Right renal cortex interstitium (tissue), 3 donors: ENCODE measurements at places on chromosomes 5 and 9.

DNA sequence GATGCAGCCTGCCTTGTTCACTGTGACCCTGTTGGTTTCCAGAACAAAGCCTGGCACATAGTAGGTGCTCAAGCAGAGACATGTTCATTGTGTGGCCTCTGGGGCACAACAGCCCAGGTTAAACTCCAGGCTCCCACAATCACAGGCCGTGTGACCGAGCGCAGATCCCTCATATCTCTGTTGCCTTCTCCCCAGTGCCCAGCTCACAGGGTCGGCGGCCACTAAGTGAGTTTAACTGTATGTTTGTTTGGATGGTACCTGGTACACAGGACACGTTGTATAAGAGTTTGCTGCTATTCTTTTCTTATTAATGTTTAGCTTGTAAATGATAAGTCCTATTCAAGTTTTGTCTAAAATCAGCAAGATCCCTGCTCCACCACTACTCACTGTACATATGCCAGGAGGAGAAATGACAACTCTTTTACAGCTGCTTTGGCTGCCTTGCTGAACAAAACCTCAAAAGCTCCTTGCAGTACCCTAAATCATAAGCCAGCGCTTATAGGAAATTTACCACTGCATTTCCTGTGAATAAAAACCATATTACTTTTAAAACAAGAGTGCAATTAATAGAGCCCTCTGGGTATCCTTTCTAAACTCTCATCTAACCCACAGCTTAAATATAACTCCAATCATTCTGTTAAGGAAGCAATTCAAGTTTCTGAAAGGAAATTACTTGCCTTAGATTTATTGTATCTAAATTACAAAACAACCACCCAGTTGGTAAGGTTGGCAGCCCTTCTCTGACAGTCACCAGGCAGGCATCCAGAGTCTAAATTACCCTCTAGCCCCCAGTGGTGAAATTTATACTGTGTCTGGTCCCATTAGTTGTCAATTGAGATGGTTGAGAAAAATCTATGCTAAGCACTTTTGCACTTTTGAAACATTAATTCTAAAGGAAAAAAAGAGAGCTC lies 379.4 kb downstream of the SEMA5A start:
- DNase-seq = no peak

DNA sequence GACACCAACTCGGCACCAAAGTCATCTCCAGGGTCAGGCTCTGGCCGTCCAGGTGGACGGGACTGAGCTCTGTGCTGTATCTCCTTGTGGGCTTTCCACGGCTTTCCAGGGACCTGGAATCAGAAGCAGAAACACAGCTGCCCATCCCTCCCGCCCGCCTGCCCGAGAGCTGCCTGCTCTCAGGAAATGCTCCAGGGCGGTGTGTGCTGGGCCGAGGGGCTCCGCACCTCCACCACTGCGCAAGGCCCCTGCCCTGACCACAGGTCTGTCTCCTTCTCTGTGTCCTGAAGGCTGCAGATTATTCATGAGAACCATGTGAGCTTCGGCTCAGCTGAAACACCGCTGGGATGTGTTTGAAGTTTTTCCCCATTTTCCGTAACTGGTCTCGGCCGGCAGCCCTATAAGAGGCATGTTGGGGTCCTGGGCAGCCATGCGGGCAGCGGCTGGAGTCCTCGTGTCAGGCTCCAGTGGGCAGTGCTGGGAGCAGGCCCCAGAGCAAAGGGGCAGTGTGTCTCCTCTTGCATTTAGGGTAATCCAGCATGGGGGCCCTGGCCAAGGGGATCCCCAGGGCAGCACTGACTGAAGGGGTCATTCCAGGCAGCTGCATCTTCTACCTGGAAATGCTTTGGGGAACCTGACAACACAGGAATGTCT lies 22.8 kb downstream of the NKD2 start:
- DNase-seq = no peak

DNA sequence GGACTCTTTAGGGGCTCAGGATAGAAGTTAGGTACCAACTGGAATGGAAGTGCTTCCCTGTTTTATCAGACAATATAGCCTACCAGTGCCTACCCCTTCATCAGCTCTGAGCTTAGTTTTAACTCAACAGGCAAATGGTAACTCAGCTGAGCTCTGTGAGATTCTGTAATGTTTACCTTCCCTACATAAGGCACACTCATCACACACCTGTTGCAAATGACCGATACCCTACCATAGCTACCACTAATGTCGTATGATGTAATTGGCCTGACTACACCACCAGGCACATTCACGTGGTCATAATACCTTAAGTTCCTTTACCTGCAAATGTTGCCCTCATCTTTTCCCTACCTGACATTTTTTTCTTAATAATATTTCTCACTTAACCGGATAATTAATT lies 254.8 kb downstream of the ADGRV1 start:
- no peak for DNase-seq

- no peak for DNase-seq
Measured at GRCh38 chr9:36152741-36153438, 16.3 kb upstream of the CCIN start.

- no peak for DNase-seq
Measured at GRCh38 chr5:178160176-178160575, 6.5 kb upstream of the NHP2 start.

GRCh38 chr5:36897616-36898015 lies 21.0 kb downstream of the NIPBL start:
- DNase-seq = no peak

DNA sequence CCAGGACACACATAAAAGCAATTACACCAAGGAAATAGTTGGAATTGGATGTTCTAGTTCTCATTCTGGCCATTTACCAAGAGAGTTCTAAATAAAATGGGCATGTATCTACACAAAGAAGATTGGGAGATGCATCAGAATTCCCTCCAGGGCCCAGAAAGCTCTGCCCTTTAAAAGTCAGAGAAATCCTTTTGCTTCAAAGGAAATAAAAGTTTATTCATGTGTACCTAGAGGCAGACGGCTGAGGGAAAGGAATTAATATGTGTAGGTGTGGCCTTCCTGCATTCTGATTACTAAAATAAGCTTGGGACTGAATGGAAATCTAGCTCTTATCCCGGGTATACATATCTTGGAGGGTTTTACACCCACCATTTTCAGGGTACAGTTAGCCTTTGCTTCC lies 719.4 kb downstream of the SEMA5A start:
- no peak for DNase-seq

DNA sequence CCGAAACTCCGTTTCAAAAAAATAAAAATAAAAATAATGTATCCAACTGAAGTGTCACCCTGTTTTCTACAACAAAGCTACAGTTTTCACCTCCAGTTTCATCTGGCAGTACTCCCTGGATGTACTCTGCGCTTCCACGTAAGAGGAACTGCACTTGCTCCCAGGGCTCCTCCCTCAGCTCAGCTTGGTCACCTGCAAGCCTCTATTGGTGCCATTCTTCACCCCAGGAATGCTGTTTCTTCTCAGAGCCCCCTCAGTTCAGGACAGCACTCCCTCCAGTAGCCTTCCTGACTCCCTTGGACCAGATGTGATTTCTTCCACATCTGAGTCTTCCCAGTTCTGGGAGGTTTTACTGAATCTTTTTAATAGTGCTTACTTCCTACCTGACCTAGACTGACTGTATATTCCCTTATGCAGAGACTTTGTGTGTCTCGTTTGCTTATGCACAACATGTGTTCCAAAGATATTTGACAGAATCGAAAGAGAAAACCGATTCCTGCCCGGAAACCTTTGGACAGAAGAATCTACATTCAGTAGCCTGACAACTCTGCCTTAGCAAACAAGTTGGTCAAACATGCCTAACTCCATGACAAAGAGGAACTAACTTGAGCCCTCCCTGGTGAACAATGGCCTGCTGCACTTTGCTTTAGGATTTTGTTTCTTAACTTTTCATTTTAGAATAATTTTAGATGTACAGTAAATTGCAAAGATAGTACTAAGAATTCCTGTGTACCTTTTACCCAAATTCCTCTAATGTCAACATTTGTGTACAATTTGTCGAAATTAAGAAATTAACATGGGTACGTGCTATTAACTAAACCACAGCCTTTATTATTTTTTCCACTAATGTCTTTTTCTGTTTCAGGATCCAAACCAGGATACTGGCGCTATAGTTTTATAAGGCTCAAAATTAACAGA lies 814 bp downstream of the CCDC125 start:
- peak; percentile 1 for DNase-seq

- no peak for DNase-seq
Measured at GRCh38 chr9:15843931-15844330, 291.1 kb downstream of the CCDC171 start.

- no peak for DNase-seq
Measured at GRCh38 chr9:79061752-79062616, 509.8 kb upstream of the TLE4 start.

- no peak for DNase-seq
Measured at GRCh38 chr9:14361074-14361473, 47.1 kb upstream of the NFIB start.

- peak; percentile 33 for DNase-seq
Measured at GRCh38 chr9:92634712-92635605, 35.0 kb downstream of the IPPK start.

DNA sequence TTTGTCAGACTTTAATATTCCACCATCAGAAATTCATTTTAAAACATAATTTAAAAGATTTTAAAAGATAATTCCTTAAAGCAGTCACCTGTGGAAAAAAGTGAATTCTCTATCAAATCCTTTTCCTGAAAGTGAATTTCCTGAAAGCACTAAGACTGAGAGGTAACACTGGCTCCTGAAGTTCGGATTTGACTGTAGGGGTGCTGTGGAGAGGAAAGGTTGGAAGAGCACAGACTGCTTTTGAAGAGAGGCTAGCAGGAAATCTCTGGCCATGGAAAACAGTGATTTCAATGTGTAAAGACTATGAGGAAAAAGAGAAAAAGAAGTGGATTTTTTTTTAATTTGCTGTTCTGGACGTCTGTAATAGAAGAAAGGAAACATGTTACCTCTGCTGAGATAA lies 35.7 kb upstream of the TMEM161B start:
- no peak for DNase-seq

DNA sequence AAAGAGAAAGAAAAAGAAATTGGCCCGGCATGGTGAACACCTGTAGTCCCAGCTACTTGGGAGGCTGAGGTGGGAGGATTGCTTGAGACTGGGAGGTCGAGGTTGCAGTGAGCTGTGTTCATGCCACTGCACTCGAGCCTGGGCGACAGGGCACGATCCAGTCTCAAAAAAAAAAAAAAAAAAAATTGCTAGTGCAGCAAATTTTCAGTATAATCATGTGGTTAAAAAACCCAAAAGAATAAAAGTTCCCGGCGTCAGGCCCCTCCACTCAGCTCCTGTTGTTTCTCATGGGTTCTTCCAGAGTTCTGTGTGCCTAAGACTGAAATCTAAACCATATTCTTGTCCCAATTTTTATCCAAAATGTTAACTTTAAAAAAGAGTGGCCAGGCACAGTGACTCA lies 49.1 kb downstream of the WNK2 start:
- DNase-seq = no peak

DNA sequence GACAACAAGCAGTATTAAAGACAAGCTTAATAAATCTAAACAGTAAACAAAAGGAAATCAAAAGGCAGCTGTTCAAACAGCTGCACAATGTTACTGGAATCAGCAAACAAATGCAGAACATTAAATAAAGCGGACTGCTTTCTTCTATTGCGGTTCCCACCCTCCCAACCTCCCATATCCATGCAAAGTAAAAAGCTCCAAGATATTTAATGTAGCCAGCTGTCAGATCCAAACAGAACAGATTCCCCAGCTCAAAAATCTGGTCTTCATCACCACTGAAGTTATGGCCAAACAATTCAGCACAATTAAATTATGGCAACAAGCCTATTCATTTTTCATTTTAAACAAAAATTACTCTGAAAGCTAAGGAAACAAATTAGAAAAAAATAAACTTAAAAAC lies 75.9 kb downstream of the SLC38A9 start:
- peak; percentile 62 for DNase-seq

- no peak for DNase-seq
Measured at GRCh38 chr9:134408389-134408788, 82.1 kb downstream of the RXRA start.

GRCh38 chr5:43190755-43191603 lies 1.0 kb upstream of the NIM1K start:
- no peak for DNase-seq

DNA sequence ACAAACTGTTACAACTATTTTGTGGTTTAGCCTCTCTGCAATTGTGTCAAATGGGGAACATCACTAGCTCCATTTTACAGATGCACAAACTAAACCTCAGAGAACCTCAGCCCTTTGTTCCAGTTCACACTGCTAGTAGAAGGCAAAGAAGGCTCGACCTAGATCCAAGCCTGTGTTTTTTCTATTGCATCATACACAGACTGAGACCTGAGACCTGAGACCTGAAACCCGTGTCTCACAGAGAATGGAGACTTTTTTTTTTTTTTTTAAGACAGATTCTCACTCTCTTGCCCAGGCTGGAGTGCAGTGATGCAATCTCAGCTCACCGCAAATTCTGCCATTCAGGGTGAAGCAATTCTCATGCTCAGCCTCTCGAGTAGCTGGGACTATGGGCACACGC lies 120.8 kb downstream of the GALNT10 start:
- DNase-seq = no peak

- no peak for DNase-seq
Measured at GRCh38 chr5:14671414-14671813, 6.9 kb downstream of the OTULIN start.

DNA sequence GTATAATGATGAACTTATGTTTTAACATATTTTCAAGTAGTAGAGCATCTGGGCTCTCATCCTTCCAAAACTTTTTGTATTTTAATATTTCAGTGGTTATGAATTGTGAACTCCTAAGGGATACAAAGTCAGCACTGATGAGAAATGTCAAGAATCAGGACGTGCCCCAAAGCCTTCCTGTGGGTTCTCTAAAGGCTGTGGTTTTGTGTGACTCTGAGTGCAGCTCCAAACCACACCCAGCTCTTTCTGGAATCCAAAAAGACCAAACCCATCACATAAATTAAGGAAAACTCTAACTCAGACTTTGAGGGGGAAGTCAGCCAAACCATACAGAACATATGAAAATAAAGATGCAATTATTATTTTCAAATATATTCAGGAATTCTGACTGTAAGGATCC lies 40.8 kb upstream of the SMU1 start:
- no peak for DNase-seq

DNA sequence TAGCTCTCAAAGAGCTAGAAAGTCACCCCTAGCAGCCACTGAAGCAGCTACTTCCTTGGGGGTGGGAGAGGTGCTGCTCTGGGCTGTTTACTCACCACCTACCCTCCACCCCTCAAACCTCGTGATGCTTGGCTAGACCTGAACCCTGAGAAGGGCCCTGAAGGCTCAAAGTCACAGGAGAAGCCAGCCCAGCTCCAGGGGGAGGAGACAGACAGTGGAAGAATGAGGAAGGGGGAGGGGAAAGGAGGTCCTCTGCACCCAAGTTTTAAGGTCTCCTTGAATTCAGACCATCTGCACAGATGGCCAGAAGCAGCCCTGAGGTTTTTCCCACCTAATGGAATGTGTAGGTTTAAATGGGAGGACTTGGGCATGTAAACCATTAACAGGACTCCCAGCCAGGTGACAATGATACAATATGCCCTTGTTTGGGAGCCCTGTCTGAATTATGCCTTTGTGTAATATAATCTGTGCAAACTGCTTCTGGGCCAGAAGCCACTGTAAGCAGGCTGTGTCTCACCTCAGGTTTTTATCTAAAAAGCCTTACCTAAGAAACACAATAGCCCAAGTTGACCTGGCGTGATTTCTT lies 180.5 kb downstream of the PIK3R1 start:
- no peak for DNase-seq
